ENCODE measurements at places on chromosomes 2 and 18. TPM values are rescaled to one million over a fixed set of nuclear protein-coding genes. Genes with fewer than 3 reads are reported as not detected.

- no peak for DNase-seq
Measured at GRCh38 chr2:10441948-10442347, 6.2 kb downstream of the ODC1 start.

GRCh38 chr2:88641330-88641729 is 14.1 kb upstream of the EIF2AK3 start:
- no peak for DNase-seq

DNA sequence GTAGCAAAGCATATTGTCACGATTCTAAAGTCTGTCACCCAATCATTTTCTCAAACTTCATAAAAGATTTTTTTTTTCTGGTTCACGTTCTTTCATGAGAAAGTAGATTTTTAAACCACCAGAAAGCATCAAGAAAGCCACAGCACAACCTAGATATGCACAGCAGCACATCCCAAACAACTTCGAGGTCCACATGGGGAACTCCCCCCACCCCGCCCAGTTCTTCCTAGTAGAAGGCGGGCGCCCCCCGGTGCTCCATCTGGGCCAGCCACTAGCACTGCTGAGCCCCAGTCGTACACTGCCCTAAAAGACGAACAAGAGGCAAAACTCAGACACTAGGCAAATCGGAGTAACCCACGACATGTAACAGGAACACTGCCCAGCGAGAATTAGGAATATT is 15.5 kb downstream of the HDLBP start:
- DNase-seq, result no peak

DNA sequence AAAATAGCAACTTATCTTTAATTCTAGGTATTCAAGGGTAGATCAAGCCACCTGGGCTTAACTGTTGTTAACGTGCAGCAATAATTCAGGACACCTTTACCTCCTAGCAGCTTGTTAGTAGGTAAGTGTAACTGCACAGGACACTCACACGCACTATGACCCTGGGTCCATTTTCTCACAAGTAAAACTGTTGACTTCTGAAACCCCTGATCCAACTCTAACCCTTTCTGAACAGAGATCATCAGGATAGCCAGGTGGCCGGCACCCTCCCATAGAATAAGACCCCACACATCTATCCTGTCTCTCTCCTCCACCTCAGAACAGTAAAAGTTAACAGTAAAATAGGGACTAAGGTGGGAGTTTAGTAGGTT is 610 bp downstream of the SPC25 start:
- no peak for DNase-seq

DNA sequence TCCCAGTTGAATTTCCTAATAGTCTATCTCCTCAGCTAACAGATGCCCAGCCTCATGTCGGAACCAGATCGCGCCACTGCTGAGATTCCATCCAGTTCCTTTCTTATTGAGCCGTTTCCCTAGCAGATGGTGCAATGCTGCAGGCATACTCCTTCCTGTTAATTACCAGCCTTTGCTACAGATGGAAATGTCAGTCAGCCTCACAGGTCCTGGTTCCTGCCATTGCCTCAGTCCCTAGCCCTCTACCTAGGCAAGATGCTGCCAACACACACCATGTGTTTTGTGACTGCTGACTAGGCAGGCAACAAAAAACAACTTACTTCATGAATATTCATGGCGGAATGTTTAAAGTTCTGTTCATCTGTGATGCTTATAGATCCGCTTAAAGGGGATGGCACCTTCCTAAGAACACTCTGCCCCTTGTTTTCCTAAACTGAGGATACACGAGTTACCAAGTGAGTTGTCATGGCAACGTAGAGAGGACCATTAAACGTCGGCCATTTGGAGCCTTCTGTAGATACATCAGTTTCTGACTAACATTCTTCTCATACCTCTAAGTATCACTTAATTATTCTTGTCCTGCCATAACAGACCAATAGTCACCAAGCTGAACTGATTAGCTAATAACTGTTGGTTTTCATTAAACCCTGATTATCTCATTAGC is 749.5 kb downstream of the RNF144A start:
- DNase-seq, result no peak

GRCh38 chr2:31406593-31407385 is 7.8 kb downstream of the XDH start:
- no peak for DNase-seq

- DNase-seq, result peak; percentile 23
Measured at GRCh38 chr2:218860950-218861381, 1.4 kb downstream of the WNT6 start.

Gene G6PC2
- total RNA-seq, result not detected

DNA sequence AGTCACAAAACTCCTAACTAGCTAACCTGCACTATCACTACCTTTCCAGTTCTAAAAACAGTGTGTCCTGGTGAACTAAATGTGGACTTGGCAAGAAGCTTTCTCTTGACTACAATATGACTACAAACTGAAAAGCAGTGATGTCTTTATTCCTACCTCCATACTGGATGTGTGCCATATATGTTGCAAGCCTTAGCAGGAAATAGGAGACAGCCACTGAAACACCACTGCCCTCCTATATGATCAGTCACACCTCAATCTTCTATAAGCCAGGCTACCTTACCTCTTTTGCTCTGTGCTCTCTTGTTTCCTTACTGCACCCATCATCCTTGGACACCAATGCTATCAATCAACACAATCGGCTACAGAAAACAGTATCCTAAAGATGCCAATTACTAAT is 34.1 kb downstream of the SS18 start:
- peak; percentile 4 for DNase-seq

DNA sequence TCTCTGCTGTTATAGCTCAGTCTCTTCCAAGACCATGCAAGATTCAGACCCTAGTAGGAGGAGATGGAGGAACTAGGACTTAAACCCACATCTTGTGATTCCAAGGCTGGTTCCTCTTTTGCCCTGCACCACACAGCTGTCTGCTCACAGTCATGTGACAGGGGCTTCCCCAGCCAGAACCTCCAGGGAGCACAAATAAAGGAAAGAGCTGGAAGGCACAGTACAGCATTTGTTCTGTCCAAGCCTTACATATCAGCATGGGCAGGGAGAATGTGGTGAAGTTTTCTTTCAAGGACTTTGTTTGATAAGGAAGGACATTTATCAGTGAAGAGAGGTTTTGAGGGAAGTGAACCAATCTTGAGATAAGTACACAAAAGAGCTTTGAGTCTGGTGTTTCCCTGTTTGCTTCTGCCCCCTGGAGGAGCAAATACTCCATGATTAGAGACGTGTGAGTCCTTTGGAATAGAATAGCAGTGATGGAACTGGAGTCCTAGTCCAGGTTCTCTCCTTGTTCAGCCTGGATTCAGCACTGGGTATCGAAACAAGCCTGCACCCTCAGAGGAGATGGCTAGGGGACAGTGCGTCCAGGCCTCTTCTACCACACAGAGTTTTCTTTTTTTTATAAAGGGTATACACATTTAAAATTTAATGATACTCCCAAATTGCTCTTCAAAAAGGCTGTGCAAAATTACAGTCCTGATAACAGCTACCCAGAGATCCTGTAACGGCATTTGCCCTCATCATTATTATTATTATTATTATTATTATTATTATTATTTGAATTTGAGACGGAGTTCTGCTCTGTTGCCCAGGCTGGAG is 24.6 kb upstream of the CASP10 start:
- peak; percentile 81 for DNase-seq

Gene CSRNP3
- 0.44 TPM for total RNA-seq

Gene IL1F10
- total RNA-seq, result not detected

- DNase-seq, result peak; percentile 70
Measured at GRCh38 chr2:215777465-215778044, 235.8 kb downstream of the MREG start.

GRCh38 chr2:28630341-28630740 is 121.3 kb upstream of the PPP1CB start:
- no peak for DNase-seq

- DNase-seq, result no peak
Measured at GRCh38 chr2:119282996-119283511, 59.4 kb downstream of the STEAP3 start.

DNA sequence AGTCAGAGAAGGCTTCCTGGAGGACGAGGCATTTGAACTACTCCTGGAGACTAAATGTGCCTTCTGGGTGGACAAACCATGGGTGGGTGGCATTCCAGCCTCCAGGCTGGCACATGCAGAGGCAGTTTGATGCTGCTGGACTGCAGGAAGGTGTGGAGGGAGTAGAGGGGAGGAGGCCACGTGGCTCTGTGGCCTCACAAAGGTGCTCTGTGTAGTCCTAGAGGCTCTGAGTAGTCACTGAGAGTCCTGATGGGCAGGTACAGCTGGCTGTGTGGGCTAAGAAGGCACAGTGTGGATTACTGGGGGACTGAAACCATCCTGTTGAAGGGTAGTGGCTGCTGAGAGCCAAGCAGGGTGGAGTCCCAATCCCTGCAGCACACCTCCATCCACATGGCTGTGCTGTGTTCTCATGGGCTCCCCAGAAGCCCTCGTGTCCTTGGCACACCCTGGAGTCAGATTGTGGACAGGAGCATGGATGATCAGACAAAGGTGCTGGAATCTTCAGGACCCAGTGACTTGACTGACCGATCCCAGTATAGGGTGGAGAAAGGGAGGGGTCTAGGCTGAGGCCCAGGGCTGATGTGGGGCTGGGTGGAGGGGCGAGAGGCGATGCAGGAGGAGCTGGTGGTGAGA is 87.4 kb upstream of the HS6ST1 start:
- DNase-seq, result no peak

Gene MC5R
- not detected for total RNA-seq

DNA sequence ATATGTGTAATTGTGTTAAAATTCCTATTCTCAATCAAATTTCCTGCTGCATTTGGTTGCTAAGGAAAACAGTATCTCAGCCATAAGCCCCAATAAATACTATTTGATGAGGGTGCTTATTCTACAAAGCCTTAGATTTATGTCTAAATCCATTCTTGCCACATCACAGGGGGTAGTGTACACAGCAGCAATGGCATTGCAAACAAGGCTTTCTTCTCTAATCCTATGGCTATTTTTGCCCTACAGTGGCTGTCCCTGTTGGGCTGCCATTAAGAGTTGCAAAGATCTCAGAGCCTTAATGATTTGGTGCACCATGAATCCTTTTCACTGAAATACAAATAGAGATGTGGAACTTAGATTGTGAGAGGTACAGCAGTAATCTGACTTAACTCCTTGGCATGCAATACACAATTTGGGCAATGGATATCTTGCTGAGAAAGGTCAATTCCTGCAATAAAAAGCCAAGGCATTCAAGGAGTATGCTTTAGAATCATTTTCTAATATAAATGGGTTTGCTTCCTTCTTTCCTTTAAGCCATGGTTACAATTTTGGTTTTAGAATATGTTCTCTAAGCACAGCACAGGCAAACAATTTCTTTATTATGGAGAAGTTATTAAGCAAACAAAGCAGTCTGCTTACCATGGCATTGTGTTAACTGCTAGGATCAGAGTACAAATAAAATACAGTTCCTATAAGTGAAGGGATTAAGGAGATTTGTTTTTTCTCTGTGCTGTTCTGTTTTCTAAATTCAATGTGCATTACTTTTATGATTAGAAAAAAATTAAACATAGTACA is 69.8 kb upstream of the CD302 start:
- DNase-seq, result no peak

GRCh38 chr2:54191361-54192135 is 64.5 kb downstream of the TSPYL6 start:
- no peak for DNase-seq

DNA sequence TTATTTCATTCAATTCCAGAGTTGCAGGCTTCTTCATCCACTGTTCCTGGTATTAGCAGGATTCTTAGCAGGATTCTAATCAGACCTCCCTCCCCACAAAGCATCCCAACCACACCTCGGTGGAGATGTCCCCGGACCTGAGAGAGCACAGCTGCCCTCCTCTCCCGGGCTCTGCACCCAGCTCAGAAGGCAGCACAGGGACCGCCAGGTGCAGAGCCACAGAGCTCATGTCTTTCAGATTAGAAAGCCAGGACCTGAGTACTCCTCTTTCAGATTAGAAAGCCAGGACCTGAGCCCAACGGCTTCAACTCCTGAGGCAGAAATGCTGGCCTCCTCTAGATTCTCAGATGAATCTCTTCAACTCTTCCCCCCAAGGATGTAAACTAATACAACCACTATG is 152.3 kb downstream of the MYO5B start:
- no peak for DNase-seq

DNA sequence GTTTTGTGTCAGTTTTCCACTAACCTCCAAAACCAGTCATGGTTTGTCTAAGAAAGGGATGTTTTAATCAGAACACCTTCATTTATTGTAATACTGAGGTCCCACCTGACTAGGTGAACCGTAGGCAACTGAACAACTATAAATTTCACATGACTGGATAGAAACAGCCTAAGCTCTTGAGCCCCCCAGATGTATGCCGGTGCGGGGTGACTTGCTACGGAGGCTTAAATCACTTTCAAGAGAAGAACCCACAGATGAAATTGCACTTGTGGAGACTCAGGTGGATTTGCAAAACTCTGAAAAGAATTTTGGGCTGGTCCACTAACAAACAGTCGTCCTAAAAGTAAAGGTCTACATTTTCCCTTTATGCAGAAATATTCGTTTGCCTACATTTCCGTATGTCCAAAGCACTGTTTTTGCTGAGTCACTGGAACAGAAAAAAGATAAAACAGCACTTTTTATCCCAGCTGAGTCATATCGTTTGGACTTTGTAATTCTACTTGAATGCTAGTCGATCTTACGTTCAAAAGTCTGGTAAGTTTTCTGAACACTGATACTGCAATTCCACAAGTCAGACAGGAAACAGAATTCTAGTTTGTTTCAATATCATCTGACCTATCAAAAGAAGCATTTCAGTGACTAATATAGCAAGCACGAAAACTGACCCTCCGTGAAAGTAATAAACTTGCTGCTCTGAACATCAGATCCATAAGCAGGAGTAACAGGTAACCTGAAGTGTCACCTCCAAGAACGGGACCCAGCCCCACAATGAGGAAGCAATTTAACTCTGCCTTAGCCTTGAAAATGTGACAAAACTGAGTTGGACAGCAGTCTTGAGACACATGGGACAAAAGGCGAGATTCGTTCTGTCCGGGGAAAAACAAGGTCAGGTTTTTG is 18.1 kb downstream of the ZNF516 start:
- DNase-seq, result peak; percentile 74

All from lung microvascular endothelial cell (primary cell).